ENCODE measurements at places on chromosomes 6 and 20. TPM values are rescaled to one million over a fixed set of nuclear protein-coding genes. Genes with fewer than 3 reads are reported as not detected.

The E2F3 gene
- total RNA-seq, result 12.0 TPM

GRCh38 chr6:120556491-120556890 lies 777.8 kb downstream of the TBC1D32 start:
- no peak for DNase-seq

DNA sequence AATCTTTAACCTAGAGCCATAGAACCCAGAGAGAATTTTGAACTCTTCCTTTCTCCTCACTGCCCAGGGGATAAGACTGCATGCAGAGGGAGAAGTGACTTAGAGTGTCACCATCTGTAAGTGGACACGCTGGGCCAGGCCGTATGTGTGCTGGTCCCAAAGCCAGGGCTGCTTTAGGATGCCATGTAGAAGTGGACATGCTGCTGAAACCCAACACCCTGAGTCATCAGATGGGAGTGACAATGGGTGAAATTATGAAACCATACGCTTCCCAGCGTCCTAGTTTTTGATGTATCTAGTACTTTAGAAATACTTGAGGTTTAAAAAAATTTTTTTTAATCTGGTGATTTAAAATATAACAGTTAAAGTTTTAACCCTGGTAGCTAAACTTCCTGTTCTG lies 191.1 kb downstream of the FNDC1 start:
- DNase-seq, result no peak

The THEMIS gene
- not detected for total RNA-seq

DNA sequence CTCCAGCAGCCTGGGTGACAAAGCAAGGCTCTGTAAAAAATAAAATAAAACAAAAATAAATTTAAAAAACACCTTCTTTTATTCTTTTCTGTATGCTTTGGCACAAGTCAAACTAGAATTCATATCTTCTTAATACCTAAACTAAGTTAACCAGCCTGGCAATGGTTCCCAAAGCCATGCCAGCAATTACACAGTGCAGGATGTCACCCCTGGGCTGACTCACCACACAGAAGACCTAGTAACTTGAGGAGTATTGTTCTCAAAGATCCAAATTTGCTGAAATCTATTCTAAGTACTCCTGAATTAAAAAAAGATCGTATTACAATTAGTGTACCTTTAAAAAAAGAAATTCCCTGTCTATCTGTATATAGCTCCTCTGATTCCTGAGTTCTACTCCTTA lies 162.7 kb upstream of the SGK1 start:
- no peak for DNase-seq

The FOXF2 gene
- total RNA-seq, result 1.8 TPM

- no peak for DNase-seq
Measured at GRCh38 chr6:3769610-3770009, 18.1 kb upstream of the PXDC1 start.

DNA sequence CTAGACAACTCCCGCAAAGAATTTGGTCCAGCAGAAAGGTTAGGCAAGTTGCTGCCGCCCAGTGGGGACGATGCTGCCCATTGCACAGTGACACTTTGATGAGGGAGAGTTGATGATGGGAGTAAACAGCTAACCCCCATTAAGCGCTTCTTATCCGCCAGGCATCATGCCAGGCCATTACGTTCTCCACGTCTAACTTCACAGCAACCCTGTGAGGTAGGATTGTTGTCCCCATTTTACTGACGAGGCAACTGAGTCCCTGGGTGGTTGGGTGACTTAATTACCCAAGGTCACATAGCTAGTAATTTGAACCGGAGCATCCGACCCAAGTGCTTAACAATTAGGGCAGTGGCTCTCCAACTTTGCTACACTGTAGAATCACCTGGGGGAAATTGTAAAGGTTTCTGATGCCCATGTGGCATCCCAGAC lies 738 bp downstream of the RALGAPB start:
- DNase-seq, result no peak

DNA sequence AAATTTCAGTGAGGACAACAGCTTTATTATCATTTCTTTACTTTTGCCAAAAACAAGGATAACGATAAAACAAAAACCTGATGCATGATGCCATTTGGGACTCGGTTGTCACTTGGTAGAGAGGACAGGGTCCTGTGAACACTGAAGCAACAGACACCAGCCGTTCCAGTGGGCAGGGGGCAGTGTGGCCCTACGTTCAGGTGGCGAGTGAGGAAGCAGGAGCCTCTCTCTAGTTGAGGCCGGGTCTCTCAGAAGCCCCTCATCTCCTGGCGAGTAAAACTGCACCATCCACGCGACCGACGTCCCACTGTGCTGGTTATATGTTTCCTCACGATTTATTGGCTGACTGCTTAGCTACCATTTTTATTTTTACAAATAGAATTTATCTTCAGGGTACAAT lies 231.6 kb downstream of the THBS2 start:
- DNase-seq, result no peak

GRCh38 chr6:68233623-68234022 lies 401.5 kb upstream of the ADGRB3 start:
- DNase-seq, result no peak

GRCh38 chr6:121932076-121932991 lies 467.1 kb upstream of the HSF2 start:
- peak; percentile 93 for DNase-seq

GRCh38 chr6:134797400-134798113 lies 152.3 kb downstream of the ALDH8A1 start:
- no peak for DNase-seq

The KCNB1 gene
- total RNA-seq, result 21.3 TPM

- DNase-seq, result no peak
Measured at GRCh38 chr20:38599410-38599882, 2.2 kb upstream of the ARHGAP40 start.

DNA sequence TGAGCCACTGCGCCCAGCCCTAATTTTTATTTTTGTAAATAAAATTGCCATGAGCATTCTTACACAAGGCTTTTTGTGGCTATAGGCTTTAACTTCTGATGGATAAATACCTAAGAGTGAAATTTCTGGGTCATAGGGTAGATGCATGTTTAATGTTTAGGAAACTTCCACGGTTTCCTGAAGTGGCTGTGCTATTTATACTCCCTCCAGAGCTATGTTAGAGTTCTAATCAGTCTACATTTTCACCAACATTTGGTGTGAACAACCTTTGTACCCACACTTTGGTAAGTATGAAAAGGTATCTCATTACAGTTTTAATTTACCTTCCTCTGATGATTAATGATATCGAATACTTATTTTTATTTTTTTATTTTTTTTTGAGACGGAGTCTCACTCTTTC lies 6.1 kb upstream of the MAS1 start:
- DNase-seq, result no peak

DNA sequence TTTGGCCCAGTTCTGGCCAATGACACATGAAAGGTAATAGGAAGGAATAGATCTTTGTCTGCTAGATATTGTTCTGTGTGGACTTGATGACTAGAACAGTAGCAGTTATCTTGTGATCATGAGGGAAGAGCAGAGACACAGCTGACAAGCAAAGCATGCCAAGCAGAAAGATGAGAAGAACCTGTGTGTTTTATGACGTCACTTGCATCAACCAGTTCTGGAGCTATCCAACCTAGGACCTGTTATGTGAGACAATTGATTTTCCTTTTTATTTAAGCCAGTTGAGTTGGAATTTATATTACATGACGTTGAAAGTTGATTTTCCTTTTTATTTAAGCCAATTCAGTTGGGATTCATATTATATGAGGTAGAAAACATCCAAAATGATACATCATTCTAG lies 143.2 kb downstream of the MCHR2 start:
- no peak for DNase-seq

DNA sequence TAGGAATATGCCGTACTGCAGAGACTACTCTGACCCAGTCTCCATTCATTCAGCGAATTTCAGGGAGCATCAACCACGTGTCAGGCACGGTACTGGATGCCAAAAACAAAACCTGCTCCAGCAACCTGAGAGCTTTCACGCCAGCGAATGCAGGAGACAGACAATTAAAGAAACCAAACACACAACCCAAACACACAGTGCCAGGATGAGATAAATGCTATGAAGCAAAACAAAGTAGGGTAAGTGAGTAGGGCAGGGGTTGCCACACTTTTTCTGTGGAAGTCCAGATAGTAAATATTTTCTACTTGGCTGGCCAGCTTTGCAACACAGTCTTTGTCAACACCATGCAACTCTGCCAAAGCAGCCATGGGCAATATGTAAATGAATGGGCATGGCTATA lies 10.0 kb downstream of the MOCS1 start:
- DNase-seq, result no peak

DNA sequence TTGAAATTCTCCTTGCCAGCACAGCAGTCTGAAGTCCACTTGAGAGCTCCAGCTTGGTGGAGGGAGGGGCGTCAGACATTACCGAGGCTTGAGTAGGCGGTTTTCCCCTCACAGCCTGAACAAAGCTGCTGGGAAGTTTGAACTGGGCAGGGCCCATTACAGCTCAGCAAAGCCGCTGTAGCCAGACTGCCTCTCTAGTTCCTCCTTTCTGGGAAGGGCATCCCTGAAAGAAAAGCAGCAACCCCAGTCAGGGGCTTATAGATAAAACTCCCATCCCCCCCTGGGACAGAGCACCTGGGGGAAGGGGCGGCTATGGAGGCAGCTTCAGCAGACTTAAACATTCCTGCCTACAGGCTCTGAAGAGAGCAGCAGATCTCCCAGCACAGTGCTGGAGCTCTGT lies 325.3 kb downstream of the GJA1 start:
- no peak for DNase-seq

The TAP2 gene
- 50.1 TPM for total RNA-seq

The NKAIN2 gene
- total RNA-seq, result 17.8 TPM

DNA sequence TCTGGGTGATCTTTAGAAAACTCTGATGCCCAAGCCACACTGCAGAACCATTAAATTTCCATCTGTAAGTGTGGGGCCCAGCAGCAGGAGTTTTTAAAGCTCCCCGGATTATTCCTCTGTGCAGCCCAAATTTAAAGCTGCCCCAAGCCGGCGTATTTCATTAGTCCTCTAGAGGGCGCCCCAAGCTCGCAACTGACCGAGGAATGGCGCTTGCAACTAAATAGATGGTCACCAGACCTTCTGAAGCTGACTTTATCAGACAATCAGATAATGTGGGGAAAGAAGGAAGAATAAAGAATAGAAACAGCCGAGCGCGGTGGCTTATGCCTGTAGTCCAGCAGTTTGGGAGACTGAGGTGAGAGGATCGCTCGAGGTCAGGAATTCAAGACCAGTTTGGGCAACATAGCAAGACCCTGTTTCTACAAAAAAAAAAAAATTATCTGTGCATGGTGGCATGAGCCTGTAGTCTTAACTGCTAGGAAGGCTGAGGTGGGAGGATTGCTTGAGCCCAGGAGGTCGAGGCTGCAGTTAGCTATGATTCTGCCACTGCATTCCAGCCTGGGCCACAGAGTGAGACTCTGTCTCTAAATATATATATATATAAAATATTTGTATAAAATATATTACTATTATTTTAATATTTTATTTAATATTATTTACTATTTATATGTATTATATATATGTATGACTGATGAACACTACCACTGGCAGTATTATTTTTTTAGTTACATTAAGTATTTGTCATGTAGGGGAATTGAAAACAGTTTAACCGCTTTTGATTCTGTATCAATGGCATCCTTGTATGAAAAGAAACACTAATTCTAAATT lies 56.0 kb downstream of the OTOR start:
- DNase-seq, result no peak

The CITED2 gene
- total RNA-seq, result 421 TPM

DNA sequence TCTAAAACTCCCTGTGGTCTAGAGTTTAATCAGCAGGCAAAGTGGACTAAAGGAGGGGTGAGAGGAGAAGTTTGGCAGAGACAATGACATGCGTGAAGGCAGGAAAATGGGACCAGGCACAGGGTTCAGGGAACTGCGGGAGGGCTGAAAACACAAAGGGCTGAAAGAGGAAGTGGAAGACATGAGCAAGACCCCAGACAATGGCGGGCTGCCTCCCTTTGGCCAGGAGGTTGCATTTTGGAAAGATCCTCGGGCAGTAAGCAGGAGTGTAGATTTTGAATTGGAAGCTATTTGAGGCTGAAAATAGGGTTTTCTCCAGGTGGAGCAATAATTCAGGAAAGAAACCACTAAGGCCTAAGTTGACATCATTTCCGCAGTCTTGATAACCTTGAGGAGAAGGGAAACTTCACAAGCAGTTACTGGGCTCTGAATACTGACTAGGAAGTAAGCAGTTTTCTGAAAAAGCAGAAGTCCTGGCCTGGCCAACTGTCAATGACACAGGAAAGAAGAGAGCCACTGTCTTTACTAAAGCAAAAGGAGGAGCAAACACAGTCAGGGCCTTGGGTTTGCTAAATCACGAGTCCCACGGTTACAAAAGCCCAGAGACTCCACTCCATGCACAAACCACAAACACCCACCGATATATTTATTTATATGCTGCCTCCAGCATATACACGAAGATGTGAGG lies 3.4 kb downstream of the LY86 start:
- DNase-seq, result peak; percentile 60

The MOG gene
- total RNA-seq, result not detected

- no peak for DNase-seq
Measured at GRCh38 chr6:145673504-145673903, 61.8 kb downstream of the EPM2A start.

DNA sequence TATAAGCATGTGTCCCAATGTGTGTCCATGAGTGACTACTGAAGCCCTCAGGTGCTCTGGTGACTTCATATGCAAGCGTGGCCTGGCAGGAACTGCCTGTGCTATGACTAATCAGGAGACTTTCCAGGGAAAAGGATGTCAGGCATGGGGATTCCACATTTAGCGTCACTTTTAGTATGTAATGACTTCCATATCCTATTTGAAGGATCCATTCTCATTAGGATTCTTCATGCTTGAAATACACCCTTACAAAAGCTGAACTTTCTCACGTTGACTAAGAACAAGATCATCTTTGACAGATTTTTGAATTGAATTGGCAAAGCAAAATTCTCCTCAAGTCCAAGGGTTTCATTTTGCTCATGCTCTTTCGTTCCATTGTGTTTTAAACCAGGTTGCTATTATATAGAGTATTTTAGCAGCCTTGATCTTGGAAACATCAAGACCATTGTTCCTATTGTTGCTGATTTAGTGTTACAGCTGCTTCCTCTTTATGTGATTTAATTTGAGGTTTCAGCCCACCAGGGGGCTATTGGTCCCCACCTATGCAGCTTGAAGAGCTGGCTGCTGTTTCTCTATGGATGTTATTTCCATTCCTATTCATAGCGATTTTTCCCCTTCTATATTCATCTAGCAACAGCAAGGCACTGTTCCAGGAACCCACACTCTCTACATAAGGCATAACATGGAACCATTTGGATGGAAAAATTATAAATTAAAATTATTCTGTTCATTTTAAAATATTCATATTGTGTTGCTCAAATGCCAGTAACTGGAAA lies 418.6 kb downstream of the CDKAL1 start:
- DNase-seq, result no peak

DNA sequence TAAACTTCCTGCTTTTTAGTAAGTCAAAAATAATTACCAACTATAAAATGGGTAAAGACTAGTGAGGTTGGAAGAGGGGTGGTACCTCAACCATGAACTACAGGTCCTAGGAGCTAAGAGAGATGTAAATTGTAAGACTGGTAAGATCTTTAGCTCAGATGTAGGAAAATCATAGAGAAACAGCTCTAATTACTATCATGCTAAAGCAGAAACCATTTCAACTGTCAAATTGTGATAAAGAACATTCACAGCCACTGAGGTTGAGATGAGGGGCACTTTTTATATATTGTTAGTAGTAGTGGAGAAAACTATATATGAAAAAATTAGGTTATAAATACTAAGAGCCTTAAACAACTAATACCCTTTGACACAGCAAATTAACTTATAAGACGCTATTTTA lies 20.0 kb downstream of the CDK19 start:
- DNase-seq, result no peak
